Foreskin keratinocyte (primary cell): ENCODE measurements at places on chromosomes 5 and 9.

DNA sequence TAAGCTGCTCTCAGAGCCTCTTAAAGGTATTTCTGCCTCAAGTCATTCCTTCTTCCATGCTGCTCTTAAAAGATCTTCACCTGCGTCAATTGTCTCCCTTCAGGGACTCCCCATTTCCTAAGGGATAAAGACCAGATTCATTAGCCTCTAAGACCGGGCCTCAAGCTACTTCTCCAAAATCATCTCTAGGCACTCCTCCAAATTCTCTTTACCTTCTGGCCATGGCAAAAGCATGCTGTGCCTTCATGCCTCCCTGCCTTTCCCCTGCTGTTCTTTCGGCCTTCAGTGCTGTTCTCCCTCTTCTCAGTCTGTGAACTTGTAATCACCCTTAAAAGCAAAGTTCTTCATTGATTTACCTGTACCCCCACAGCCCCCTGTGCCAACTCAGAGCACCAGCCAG is 4.4 kb downstream of the TMOD1 start:
- no peak for DNase-seq

GRCh38 chr5:163362840-163363371 is 74.5 kb upstream of the CCNG1 start:
- no peak for DNase-seq

- no peak for DNase-seq
These were observed 64.6 kb upstream of the SUSD1 start for GRCh38 chr9:112239708-112240107.

DNA sequence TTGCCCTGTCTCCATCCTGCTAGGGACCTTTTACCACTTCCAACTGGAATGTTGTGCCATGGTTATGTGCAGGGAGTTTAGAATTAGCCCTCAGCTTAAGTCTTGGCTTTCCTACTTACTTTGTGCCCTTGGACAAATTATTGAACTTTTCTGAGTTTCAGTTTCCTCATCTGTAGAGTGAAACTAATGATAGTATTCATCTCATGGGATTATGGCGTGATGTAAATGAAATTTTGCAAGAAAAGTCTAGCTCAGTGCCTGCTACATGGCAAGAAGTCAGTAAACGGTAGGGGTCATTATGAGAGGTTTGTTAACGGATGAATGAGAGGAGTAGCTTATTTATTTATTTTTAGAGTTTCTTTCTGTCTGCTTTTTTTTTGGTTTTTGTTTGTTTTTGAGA is 1.8 kb downstream of the MVB12B start:
- no peak for DNase-seq

DNA sequence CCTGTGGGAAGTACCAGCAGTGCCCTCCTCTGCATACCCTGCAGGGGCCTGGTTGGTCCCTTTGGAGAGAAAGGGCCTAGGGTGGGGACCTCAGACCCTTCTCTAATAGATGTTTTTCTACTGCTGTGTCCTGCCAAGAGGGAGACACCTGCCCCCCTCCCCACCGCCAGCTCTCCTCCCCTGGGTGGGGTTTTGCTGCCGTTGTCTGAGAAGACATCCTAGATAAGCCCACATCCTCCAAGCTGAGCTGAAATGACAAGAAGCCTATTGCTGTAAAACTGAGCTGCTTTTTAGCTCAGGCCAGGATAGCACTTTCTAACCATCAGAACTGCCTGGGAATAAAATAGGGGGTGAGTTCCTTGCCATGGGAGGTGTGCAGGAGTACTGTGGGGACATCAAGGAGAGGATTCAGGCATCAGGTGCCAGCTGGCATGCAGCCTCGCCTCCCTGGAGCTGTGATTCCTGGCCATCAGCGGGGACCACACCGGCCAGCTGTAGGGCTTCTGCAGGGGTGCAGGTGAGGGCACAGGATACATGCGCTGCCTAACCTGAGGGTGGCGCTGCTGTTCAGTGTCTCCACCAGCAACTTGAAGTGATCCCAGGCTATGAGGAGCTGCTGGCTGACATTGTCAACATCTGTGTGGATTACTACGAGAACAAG is 37.9 kb downstream of the CYFIP2 start:
- no peak for DNase-seq

DNA sequence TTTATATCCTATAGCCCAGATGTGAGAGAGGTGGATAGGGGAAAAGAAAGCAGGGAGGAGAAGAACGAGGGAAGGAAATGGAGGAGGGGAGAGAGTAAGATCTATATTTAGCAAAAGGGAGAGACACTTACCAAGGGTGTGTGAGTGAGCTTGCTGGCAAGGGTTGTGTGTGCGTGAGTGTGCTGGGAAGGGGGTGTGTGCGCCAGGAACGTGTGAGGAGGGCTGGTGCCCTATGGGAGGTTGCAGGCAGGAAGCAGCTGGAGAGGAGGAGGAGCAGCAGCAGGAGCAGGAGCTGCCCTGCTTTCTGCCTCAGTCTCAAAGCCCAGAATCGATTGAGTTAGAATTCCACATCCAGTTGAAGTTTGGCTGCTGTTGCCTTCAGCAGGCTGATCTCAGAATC is 148.3 kb upstream of the RUSC2 start:
- DNase-seq = peak; percentile 25

DNA sequence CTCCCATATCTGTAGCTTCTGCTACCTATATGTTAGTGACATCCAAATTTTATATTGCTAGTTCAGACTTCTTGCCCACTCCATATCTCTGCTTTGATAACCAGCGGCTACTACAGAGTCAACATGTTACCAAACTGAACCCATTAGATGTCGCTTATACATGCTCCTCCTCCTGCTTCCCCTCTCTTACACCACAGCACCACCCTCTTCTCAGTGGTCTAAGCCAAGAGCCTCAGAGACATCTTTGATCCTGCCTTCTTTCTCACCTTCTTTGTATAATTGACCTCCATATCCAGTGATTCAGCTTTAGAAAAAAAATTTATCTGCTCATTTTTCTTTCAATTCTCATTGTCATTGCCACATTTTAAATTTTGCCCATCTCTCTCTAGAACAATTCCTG is 408.2 kb upstream of the TLE4 start:
- DNase-seq = no peak

DNA sequence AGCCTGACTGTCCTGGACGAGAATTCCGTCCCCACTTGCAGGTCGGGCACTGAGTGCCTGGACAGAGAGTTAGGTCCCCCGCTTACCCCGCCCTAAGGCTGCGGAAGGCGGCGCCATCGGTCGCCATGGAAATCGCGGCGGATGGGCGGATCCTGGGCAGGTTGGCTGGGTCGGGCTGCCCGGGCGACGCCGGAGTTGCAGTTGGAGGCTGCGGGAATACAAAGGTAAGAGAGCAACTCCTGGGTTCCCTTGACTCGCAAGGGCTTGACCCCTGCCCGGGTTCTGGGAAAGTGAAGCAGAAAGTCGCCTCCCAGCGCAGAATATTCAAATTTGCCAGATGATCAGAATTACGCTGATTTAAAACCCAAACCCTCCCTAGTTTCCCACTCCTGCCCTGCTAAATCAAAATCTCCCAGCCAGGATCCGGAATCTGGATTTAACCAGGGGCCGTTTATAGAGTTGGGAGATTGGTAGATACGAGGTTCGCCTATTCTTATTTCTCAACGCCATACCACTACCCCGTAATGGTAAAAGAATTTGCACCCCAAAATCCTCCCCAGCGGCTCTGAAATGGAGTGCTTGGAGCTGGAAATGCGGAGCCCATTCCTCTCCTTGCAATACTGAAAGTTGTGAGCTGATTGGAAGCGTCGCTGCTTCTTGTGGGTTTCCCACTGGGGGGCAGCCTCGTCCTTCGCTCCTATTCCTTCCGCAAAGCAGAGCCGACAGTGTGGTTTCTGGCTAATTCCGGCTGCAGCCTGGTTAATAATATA is 156.4 kb upstream of the RASEF start:
- DNase-seq = peak; percentile 34

- DNase-seq = no peak
These were observed 14.0 kb upstream of the GPR151 start for GRCh38 chr5:146529984-146530383.

DNA sequence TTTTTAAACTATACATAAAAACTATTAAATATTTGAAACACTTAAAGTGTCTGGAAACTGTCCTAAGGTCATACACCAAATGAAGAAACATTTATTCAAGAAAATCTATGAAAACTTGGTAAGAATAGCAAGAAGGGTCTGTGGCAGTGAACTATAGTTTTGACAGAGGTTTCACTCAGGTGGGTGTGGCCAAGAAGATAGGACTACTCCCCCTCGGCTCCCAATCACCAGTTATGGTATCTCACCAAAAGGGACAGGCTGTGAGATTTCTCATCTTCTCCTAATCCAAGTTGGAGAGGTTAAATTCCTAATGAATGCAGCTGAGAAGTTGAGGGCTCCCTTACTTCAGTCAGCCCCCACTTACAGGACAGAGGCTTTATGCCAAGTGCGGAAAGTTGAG is 2.9 kb downstream of the ARSK start:
- DNase-seq = no peak

GRCh38 chr9:33139421-33140228 is 27.5 kb downstream of the B4GALT1 start:
- DNase-seq = no peak

- DNase-seq = no peak
These were observed 208.4 kb downstream of the MEF2C start for GRCh38 chr5:88674356-88675167.

GRCh38 chr9:95315108-95315746 is 2.3 kb downstream of the FANCC start:
- no peak for DNase-seq

DNA sequence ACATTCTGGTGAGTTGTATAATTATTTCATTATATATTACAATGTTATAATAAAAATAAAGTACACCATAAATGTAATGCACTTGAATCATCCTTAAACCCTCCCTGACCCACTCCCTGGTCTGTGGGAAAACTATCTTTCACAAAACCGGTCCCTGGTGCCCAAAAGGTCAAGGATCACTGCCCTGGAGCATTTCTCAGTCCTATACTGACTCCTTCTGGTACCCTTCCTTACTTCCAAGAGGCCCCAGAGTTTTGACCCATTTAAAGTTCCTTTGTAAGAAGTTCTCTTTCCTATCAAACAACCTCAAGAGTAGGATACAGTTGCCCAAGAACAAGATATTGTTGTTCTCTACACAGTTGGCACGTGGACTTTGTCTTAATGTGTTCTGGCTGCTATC is 88.9 kb upstream of the TRPM3 start:
- DNase-seq = no peak

GRCh38 chr5:139640421-139641115 is 7.6 kb upstream of the CXXC5 start:
- DNase-seq = no peak

DNA sequence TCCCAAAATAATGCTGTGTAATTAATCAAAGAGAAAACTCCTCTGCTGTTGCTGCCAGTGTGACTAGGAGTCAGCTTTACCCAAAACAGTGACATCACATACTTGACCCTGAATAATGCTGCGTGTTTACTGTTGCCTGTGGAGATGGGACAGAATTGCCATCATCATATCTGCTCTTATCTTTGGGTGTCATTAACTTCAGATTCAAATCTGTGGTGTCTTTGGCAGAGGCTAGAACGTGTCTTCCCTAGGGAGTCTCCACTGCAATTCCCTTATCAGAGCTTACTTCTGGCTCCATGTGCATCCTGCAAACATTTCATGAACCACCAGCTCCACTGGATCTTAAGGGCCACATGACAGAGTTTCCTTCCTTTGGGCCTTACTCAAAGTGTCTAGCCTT is 88.9 kb upstream of the MRPS30 start:
- DNase-seq = no peak

- no peak for DNase-seq
These were observed 49.8 kb downstream of the PIK3R1 start for GRCh38 chr5:68265347-68265746.

DNA sequence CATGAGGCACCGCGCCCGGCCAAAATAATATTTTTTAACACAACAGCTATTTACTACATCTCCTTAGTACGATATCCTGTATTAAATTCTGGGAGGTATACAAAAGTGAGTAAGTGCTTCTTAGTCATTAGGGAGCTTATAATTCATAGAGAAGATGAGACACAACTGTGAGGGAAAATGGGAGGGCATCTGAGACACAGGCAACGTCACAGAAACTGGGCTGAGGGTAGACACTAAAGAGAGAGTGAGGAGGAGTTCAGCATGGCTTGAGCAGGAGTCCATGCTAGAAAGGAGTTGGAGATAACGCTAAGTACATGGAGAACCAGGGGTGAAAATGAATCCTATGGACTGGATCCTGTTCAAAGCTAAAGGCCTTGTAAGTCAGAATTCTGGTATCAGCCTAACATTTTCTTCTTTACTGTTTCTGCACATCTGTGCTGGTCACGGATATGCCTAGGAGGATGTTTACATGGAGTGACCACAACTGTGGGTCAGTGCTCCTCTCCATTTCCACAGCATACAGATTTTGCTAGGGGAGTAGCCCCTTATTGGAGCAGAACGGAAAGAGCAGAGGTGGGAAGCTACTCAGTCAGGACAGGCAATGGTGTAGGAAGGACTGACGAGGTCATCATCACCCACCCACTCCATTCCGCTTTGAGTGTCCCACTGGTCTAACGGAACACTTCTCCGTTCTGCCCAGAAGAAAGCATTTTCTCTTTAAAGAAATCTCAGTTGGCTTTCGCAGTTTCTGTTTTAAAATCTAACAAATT is 310.4 kb upstream of the EFNA5 start:
- DNase-seq = no peak

- DNase-seq = peak; percentile 0
These were observed 520.1 kb upstream of the SMC2 start for GRCh38 chr9:103574056-103574455.

- no peak for DNase-seq
These were observed 34.8 kb downstream of the FBXO38 start for GRCh38 chr5:148418511-148418910.

DNA sequence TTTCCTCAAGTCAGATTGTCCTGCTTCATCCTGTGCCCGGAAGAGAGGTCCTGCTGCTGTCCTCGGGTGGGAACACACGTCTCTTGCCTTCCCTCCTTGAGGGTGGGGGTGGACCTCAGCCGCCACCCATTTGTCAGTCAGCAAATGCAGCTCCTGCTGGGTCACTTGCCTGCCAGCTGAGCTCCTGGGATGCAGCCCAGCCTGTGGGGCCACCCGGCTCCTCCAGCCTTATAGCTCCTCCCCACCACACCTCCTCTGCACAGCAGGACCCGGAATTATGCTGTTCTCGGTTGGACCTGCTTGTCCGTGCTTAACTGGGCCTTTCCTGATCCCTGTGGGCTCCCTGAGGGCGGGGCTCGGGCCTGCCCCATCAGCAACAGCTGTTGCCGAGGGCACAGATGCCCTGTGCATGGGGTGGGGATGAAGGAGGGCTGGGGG is 52.7 kb downstream of the RXRA start:
- DNase-seq = no peak

DNA sequence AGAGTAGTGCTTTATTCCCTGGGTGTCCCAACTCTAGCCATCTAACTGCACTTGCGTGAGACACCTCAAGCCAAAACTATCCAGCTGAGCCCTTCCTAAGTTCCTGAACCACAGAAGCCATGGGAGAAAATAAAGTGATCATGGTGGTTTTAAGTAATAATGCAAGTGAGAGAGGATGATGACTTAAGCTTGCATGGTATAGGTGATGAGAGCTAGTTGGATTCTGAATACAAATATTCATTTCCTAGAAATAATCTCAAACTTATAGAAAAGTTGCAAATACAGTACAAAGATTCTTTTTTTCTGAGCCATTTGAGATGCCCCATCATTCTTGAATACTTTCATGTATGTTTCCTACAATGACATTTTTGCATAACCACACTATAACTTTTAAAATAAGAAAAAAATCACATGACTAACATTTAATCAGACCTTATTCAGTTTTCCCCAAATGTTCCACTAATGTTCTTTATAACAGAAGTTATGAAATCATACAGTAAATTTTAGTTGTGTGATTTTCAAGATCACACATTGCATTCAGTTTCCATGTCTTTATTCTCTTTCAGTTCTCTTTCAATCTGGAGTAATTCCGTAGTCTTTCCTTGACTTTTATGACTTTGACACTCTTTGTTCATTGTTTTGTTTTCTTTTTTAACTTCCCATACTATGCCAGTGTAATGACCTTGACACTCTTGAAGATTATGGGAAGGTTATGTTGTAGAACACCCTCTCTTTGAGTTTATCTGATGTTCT is 5.5 kb upstream of the AK3 start:
- no peak for DNase-seq
